ENCODE measurements at places on chromosomes 12 and 14. TPM values are rescaled to one million over a fixed set of nuclear protein-coding genes. Genes with fewer than 3 reads are reported as not detected.

KITLG gene
- 570 TPM for total RNA-seq

GRCh38 chr12:6328945-6329702, 12.8 kb downstream of the TNFRSF1A start:
- no peaks in the 10 kb centered on the region for H3K27me3 ChIP-seq
- DNase-seq: no peak
- H3K4me3 ChIP-seq: no peak overlapping the region
- no peaks in the 10 kb centered on the region for H3K4me1 ChIP-seq
- no peak overlapping the region for H3K27ac ChIP-seq
- peaks cover 51% of the 10 kb centered on the region for H3K36me3 ChIP-seq

- H3K4me3 ChIP-seq: no peak overlapping the region
- H3K36me3 ChIP-seq: no peaks in the 10 kb centered on the region
- 0 out of 2 replicates have a peak, but pooled peaks cover 2% of the 10 kb centered on the region for H3K4me1 ChIP-seq
- DNase-seq: peak; percentile 41
- H3K27ac ChIP-seq: no peak overlapping the region
- H3K27me3 ChIP-seq: no peaks in the 10 kb centered on the region
These were observed 143.5 kb downstream of the SSPN start for GRCh38 chr12:26338586-26339572.

- peak overlapping the region; percentile 48 for H3K27ac ChIP-seq
- no peaks in the 10 kb centered on the region for H3K27me3 ChIP-seq
- H3K36me3 ChIP-seq: no peaks in the 10 kb centered on the region
- no peak for DNase-seq
- H3K4me3 ChIP-seq: no peak overlapping the region
These were observed 27.7 kb downstream of the CCDC85C start for GRCh38 chr14:99576304-99576703.

- DNase-seq: no peak
- no peak overlapping the region for H3K4me3 ChIP-seq
- no peaks in the 10 kb centered on the region for H3K27me3 ChIP-seq
- H3K4me1 ChIP-seq: no peaks in the 10 kb centered on the region
- H3K27ac ChIP-seq: no peak overlapping the region
These were observed 122.9 kb upstream of the TMEM132D start for GRCh38 chr12:130026608-130027176.

TMBIM4 gene
- 51.1 TPM for total RNA-seq

DNA sequence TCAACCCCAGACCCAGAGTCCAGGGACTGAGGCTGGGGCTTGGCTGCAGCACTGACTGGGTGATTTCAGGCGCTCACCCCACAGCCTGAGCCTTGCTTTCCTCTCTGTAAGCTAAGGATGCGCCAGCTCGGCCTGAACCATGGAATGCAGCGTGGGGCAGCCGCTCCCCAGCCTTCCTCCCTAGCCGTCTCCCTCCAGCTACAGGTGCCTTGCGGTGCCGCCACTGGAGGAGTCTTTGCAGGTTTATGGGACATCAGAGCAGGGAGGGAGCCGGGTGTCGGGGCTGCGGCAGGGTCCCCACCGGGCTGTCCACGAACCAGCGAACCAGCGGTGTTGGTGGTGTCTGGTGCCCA, 19.4 kb downstream of the PPP2R5C start:
- H3K36me3 ChIP-seq: no peaks in the 10 kb centered on the region
- H3K4me3 ChIP-seq: no peak overlapping the region
- no peaks in the 10 kb centered on the region for H3K27me3 ChIP-seq
- no peak overlapping the region for H3K27ac ChIP-seq

DNA sequence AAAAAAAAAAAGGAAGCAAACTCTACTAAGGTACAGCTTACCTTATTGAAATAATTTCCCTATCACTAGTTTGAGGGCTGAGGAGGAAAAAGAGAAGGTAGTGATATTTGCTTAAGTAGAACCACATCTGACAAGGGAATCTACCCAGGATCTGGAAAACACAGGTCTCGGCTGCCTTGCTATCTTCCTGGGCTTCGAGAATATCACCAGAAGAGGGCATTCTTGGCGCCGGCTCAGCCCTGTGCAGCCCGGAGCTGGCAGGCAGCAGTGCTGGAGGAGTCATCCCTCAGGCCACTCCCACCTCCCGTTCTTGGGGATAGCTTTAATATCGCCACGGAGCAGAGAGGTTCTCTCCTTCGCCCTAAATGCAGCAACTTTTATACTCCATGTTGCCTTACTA, 1181.2 kb downstream of the VRK1 start:
- no peaks in the 10 kb centered on the region for H3K36me3 ChIP-seq
- peak; percentile 6 for DNase-seq
- H3K27me3 ChIP-seq: no peaks in the 10 kb centered on the region
- H3K4me3 ChIP-seq: no peak overlapping the region
- no peaks in the 10 kb centered on the region for H3K4me1 ChIP-seq

OR4K13 gene
- not detected for total RNA-seq

DNA sequence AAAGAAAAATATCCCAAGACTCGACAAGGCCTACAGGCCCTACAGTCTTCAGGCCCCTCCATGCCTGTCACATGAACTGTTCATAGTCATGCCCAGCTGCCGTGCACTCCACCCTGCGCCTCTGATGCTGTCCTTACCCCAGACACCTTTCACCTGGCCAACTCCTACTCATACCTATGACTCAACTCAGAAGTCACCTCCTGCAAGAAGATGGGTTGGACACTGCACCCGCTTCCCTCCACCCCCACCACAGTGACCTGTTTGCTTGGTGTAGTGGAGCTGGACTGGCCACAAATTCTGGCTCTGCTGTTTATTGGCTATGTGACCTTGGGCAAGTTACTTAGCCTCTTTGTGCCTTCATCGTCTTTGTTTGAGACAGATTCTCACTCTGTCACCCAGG, 56.2 kb downstream of the PHETA1 start:
- peaks cover 5% of the 10 kb centered on the region for H3K4me1 ChIP-seq
- H3K4me3 ChIP-seq: no peak overlapping the region
- H3K36me3 ChIP-seq: no peaks in the 10 kb centered on the region

- H3K36me3 ChIP-seq: no peaks in the 10 kb centered on the region
- no peak overlapping the region for H3K27ac ChIP-seq
- no peak overlapping the region for H3K4me3 ChIP-seq
- no peak for DNase-seq
- no peaks in the 10 kb centered on the region for H3K27me3 ChIP-seq
These were observed 38.6 kb downstream of the SPTSSA start for GRCh38 chr14:34423445-34423844.

RTN1 gene
- total RNA-seq: 0.57 TPM

ASIC1 gene
- total RNA-seq: 28.9 TPM

DNA sequence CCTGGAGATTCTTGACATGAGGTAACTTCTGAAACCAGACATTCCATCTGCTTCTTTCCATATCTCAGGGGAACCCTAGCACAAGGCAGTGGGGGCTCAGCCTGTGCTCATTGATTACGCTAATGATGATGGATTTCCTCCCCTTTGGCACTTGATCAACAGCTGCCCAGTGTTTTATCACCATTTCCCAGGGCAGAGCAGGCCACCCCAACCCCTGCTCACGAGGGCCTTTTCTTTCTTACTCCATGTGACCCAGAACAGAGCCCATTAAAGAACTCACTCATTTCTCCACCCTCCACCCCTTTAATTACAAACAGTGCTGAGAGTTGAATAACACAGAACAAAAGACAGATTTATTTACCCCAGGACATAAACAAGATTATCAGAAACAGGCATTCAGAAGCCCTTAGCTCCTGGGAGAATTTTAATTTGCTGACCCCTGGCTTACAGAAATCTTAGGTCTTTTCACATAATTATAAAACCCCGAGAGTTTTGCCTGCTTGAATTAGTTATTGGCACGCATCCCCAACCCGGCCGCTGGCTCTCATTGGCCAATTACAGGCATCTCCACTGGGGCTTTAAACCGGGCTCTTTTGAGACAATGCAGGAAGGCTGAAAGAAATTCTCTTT, 32.0 kb upstream of the CCDC60 start:
- H3K27me3 ChIP-seq: 0 out of 2 replicates have a peak, but pooled peaks cover 2% of the 10 kb centered on the region
- DNase-seq: no peak
- H3K4me3 ChIP-seq: no peak overlapping the region
- no peaks in the 10 kb centered on the region for H3K4me1 ChIP-seq

SALL2 gene
- 0.47 TPM for total RNA-seq

DNA sequence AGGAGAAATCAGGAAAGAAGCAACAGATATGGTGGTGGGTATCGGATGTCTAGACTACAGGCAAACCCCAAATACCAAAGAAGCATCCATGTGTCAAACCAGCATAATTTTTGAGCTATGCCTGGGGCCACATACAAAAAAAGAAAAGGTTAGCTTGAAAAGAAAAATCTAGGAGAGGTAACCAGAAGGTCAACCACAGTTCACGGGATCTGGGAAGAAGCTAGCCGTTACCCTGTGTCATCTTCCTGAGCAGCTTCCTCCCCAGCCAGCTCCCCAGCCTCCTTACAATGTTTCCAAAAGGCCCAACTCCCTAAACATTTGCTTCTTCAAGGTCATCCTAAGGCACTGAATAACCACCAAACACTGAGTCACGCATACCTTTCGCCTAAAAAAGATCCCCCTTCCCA, 3.1 kb downstream of the SINHCAF start:
- H3K36me3 ChIP-seq: no peaks in the 10 kb centered on the region
- H3K4me1 ChIP-seq: peaks cover 24% of the 10 kb centered on the region
- H3K4me3 ChIP-seq: peak overlapping the region; percentile 91

GRCh38 chr12:42373669-42374068, 47.7 kb downstream of the PPHLN1 start:
- H3K36me3 ChIP-seq: no peaks in the 10 kb centered on the region
- no peak overlapping the region for H3K27ac ChIP-seq
- no peak overlapping the region for H3K4me3 ChIP-seq
- DNase-seq: no peak
- H3K27me3 ChIP-seq: no peaks in the 10 kb centered on the region

CCDC175 gene
- total RNA-seq: not detected

DNA sequence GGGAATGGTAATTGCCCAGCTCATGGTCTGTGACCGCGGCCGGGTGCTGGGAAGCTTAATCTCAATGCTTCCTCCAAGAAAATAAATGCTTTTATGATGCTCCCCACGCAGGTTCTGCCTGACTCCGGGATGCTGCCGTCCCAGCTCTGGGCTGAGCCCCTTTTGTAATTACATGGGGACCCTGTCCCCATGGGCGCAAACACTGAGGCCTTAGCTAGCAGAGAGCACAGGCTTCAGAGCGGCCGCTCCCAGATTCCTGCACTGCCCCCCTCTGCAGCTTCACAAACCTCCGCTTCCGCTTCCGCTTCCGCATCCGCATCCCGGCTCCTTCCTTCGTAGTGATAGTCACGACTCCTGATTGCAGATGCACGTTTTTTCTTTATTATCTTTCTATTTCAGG, 129.5 kb downstream of the KIF26A start:
- H3K4me3 ChIP-seq: no peak overlapping the region
- DNase-seq: no peak
- no peak overlapping the region for H3K27ac ChIP-seq
- H3K4me1 ChIP-seq: no peaks in the 10 kb centered on the region
- H3K36me3 ChIP-seq: no peaks in the 10 kb centered on the region
- no peaks in the 10 kb centered on the region for H3K27me3 ChIP-seq

GLIPR1L1 gene
- not detected for total RNA-seq

DNA sequence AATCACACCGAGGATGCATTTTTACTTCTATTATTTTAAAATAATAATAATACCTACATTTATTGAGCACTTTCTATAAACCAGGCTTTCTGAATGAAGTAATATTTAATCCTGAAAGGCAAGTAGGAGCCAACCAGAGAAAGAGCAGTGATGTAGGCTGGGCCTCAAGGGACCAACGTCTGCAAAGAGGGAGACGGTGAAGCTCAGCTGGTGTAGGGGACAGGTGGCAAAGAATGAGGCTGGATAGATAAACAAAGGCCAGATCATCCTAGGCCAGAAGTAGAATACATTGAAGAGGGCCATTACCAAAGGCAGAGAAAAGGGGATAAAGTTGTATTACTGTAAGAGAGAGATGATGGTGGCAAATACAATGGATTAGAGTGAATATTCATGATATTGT, 810 bp upstream of the TMBIM4 start:
- peaks cover 4% of the 10 kb centered on the region for H3K4me1 ChIP-seq
- H3K36me3 ChIP-seq: no peaks in the 10 kb centered on the region
- DNase-seq: no peak
- H3K27me3 ChIP-seq: no peaks in the 10 kb centered on the region
- H3K4me3 ChIP-seq: no peak overlapping the region

DNA sequence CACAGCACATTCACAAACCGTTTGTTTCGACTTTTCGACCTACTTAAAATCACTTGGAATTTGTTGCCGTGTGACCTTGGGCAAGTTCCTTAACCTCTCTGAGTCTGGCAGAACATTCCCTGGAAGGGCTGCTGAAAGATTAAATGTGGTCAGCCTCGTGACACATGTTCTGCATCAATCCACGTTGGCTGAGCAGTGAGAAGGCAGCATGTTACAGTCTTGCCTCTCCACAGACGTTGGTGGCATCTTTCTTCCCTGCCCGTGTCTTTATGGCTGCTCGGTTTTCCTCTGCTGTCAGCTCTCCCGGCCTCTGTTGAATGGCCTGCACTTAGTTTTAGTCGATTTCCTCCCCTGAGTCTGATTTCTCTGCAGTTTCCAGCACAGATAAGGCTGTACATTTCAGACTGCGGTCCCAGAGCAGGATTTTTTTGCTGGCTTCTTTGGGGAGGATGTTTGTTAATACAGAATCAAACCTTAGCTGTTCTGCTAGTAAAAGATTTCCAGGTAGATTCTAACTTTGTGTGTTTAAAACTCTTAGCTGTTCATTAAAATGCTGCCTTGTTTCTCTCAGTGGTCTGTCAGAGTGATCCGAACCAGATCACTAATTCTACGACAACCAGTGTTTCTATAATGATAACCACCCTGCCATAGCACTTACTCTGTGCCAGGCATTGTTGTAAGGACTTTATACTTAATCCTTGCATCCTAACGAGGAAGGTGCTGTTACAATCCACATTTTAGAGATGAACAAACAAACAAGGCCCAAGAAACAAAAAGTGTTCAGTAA, 217.1 kb downstream of the CHST11 start:
- no peaks in the 10 kb centered on the region for H3K36me3 ChIP-seq
- no peak overlapping the region for H3K4me3 ChIP-seq
- no peak for DNase-seq
- H3K27ac ChIP-seq: no peak overlapping the region
- H3K27me3 ChIP-seq: no peaks in the 10 kb centered on the region
- peaks cover 54% of the 10 kb centered on the region for H3K4me1 ChIP-seq

GNB3 gene
- total RNA-seq: 8.7 TPM

KRT76 gene
- not detected for total RNA-seq

- no peak for DNase-seq
- H3K36me3 ChIP-seq: no peaks in the 10 kb centered on the region
- H3K27me3 ChIP-seq: peaks cover 46% of the 10 kb centered on the region
These were observed 93.5 kb upstream of the ETV6 start for GRCh38 chr12:11555743-11556625.

- H3K4me3 ChIP-seq: no peak overlapping the region
- no peak overlapping the region for H3K27ac ChIP-seq
- no peaks in the 10 kb centered on the region for H3K36me3 ChIP-seq
- H3K27me3 ChIP-seq: peaks cover 8% of the 10 kb centered on the region
These were observed 23.1 kb upstream of the KCNK10 start for GRCh38 chr14:88346048-88346639.

DNA sequence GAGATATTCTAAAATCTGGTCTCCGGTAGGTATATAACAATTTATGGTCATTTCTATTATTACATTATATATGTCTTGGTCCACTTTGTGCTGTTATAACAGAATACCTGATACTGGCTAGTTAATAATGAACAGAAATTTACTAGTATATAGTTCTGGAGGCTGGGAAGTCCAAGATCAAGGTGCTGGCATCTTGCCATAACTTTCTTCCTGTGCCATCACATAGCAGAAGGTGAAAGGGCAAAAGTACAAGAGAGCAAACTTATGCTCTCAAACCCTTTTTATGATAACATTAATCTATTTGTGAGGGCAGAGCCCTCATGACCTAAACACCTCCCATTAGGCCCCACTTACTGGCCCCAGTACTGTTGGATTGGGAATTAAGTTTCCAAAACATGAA, 17.9 kb upstream of the BATF start:
- H3K4me3 ChIP-seq: no peak overlapping the region
- H3K4me1 ChIP-seq: no peaks in the 10 kb centered on the region
- H3K27me3 ChIP-seq: no peaks in the 10 kb centered on the region

PRKD1 gene
- total RNA-seq: not detected

Measured in HCT116 (cell line).